Esophagus squamous epithelium (tissue), 5 donors: ENCODE measurements at places on chromosomes 6 and 20.

GRCh38 chr6:34202329-34203201, 34.1 kb upstream of the HMGA1 start:
- no peak overlapping the region for H3K4me3 ChIP-seq
- H3K27ac ChIP-seq: no peak overlapping the region
- no peaks in the 10 kb centered on the region for H3K27me3 ChIP-seq
- no peak for DNase-seq
- H3K36me3 ChIP-seq: no peaks in the 10 kb centered on the region

- no peak for DNase-seq
- no peaks in the 10 kb centered on the region for H3K27me3 ChIP-seq
- no peak overlapping the region for H3K27ac ChIP-seq
- H3K4me1 ChIP-seq: no peaks in the 10 kb centered on the region
These were observed 17.5 kb downstream of the EDEM2 start for GRCh38 chr20:35129647-35130069.

- H3K4me1 ChIP-seq: peaks cover 9% of the 10 kb centered on the region
- no peaks in the 10 kb centered on the region for H3K27me3 ChIP-seq
- H3K36me3 ChIP-seq: no peaks in the 10 kb centered on the region
These were observed at the start of gene CRIP3 for GRCh38 chr6:43308101-43308989. Gene CRIP3 (minus strand): TSS chr6:43308826. CDS start chr6:43308792, 34 bp downstream.

GRCh38 chr6:142881761-142882160, 63.2 kb downstream of the HIVEP2 start:
- H3K36me3 ChIP-seq: no peaks in the 10 kb centered on the region
- no peaks in the 10 kb centered on the region for H3K27me3 ChIP-seq
- no peak overlapping the region for H3K4me3 ChIP-seq
- DNase-seq: no peak
- H3K4me1 ChIP-seq: peaks cover 17% of the 10 kb centered on the region
- no peak overlapping the region for H3K27ac ChIP-seq

- no peak overlapping the region for H3K27ac ChIP-seq
- no peak overlapping the region for H3K4me3 ChIP-seq
- H3K36me3 ChIP-seq: peaks cover 5% of the 10 kb centered on the region
- peaks cover 7% of the 10 kb centered on the region for H3K4me1 ChIP-seq
These were observed 16.3 kb downstream of the CCDC167 start for GRCh38 chr6:37483252-37483901.

DNA sequence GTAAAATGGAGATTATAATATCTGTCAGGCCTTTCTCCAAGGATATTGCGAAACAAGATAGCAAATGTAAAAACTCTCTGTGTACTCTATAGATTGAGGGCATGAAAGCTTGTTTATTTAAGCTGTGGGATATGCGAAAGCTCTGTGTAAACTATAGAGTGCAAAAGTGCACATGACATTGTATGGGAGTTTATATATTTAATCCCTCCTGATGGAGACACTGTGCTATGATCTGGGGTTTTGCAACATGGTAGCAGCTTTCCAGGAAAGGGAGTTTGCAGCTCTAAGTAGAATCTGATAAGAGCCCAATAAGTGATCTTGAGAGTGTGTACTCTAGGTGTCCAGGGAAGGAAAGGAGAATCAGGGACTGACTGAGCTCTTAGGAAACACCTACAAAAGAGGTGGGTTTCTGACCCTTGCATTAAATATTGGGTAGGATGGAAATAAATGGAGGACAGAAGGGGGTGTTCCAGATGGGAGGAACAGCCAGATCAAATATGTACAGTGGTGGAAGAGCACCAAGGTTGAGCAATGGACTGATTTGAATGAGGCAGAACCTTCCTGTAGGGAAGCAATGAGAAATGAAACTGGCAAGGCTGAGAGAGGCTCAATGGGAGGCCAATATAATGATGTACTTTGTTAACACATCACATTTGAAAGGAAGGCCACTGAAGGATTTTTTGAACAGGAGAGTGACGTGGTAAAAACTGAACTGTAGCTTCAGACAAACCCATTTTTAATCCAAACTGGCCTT, 450.1 kb downstream of the GJA1 start:
- no peak for DNase-seq
- H3K27me3 ChIP-seq: no peaks in the 10 kb centered on the region
- H3K27ac ChIP-seq: no peak overlapping the region
- H3K4me1 ChIP-seq: no peaks in the 10 kb centered on the region
- H3K4me3 ChIP-seq: no peak overlapping the region

- H3K36me3 ChIP-seq: no peaks in the 10 kb centered on the region
- H3K4me3 ChIP-seq: peak within 1 kb of the TSS; percentile 65
- H3K27me3 ChIP-seq: no peaks in the 10 kb centered on the region
- peaks cover 14% of the 10 kb centered on the region for H3K4me1 ChIP-seq
These were observed at the start of gene PRR18 for GRCh38 chr6:166308033-166308768. Gene PRR18 (minus strand): TSS chr6:166308392. CDS start chr6:166308142, 250 bp downstream.

- DNase-seq: no peak
- no peaks in the 10 kb centered on the region for H3K27me3 ChIP-seq
- no peak overlapping the region for H3K27ac ChIP-seq
- H3K4me1 ChIP-seq: peaks cover 23% of the 10 kb centered on the region
- H3K4me3 ChIP-seq: no peak overlapping the region
These were observed 56.2 kb downstream of the AGPAT4 start for GRCh38 chr6:161217628-161218027.

DNA sequence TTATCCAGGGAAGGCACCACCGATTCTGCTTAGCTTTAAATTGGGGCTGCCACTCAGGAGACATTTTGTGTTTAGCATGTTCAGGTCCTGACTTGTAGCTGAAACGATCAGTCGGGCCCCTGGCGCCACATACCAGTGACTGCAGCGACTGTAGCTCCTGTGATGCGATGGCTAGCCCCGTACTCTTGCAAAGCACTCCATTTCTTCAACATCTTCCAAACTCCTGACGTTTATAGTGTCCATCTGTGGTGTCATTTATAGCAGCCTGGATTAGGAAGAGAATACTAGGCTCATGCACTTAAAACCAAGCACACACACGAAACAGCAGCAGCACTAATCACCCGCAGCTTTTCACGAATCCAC, 13.0 kb downstream of the POU3F2 start:
- no peak overlapping the region for H3K27ac ChIP-seq
- H3K27me3 ChIP-seq: peaks cover 30% of the 10 kb centered on the region
- H3K4me3 ChIP-seq: no peak overlapping the region
- DNase-seq: no peak

DNA sequence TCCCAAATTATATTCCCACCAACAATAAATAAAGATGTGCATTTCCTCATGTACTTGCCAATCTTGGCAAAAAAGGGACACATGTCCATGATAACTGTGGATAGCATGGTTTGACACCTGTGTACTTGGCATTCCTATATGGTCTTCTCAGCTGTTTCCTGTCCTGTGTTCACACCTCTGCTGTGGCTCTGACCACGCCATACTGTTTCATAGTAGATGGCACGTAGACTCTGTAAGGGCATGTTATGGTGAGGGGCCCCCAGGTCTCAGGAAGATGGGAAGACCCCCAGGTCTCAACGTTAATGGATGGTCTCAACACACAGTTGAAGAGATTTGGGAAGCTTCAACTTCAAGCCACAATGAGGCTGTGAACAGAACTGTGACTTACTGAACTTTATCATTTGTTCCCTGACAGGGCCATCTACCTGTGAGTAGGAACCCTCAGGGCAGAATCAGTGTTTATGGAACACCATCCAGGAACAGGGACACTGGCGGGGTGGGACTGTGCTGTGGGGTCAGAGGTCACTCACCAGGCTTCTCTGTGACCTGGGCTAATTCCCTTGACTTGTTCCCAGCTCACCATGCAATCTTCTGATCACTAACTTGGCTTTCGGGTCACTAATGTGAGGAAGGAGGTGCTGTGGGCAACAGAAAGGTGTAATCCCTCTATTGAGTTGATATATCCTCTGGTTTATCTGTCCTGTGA, 11.8 kb downstream of the ZBTB24 start:
- H3K4me3 ChIP-seq: no peak overlapping the region
- no peaks in the 10 kb centered on the region for H3K4me1 ChIP-seq
- no peaks in the 10 kb centered on the region for H3K27me3 ChIP-seq

- H3K27me3 ChIP-seq: no peaks in the 10 kb centered on the region
- H3K4me1 ChIP-seq: no peaks in the 10 kb centered on the region
- DNase-seq: no peak
These were observed 34.9 kb upstream of the TINAG start for GRCh38 chr6:54273214-54273820.

- DNase-seq: no peak
- no peak overlapping the region for H3K27ac ChIP-seq
- no peaks in the 10 kb centered on the region for H3K4me1 ChIP-seq
- no peaks in the 10 kb centered on the region for H3K36me3 ChIP-seq
- no peaks in the 10 kb centered on the region for H3K27me3 ChIP-seq
These were observed 21.3 kb downstream of the PRR18 start for GRCh38 chr6:166286839-166287271.

DNA sequence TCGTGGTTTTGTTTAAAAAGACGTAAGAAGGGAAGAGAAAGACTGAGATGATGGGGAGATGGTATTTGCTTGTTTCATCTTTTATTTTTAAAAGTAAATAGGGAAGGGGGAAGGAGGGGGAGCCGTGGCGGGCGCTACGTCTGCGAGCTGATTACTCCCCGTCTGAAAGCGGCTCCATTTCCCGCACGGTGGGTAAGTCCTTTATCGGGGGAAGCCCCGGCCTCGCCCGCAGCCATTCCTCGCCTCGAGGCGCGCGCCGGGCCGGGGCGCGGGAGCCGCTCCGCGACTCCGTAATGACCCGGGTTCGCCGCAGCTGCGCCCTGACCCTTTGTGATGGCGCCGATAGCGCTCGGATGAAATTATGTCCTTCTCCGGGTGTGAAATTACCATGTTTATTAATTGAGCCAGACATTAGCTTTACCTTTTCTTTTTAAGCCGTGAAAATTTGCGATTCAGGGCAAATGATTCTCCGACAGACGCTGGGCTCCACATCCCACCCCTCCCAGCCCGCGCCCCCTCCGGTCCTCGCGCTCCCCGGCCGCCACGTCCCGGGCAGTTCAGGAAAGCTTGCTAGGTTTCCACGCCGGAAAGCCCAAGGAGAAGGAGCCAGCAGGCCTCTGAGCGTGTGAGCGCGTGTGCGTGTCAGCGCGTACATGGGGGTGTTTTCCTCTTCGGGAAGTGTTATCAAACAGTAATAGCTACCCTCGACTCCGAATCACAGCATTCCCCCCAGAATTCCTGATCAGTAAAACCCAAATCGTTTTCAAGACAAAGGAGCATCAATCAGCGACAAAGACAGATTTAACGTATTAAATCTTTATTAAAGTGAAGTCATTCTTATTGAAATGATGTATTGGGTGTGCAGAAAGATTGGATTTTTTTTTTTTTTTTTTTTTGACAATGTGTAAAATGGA, 30.0 kb downstream of the TFAP2A start:
- H3K4me1 ChIP-seq: peaks cover 43% of the 10 kb centered on the region
- H3K36me3 ChIP-seq: no peaks in the 10 kb centered on the region
- no peak overlapping the region for H3K27ac ChIP-seq
- no peak for DNase-seq
- H3K27me3 ChIP-seq: peaks cover 14% of the 10 kb centered on the region

GRCh38 chr6:73817253-73817652, 121.2 kb downstream of the CD109 start:
- H3K27me3 ChIP-seq: no peaks in the 10 kb centered on the region
- no peak for DNase-seq
- no peaks in the 10 kb centered on the region for H3K4me1 ChIP-seq
- H3K27ac ChIP-seq: no peak overlapping the region
- no peak overlapping the region for H3K4me3 ChIP-seq
- H3K36me3 ChIP-seq: peaks cover 67% of the 10 kb centered on the region

- H3K36me3 ChIP-seq: peaks cover 13% of the 10 kb centered on the region
- no peak for DNase-seq
- no peak overlapping the region for H3K4me3 ChIP-seq
- no peaks in the 10 kb centered on the region for H3K4me1 ChIP-seq
These were observed 58.4 kb downstream of the EZR start for GRCh38 chr6:158760618-158761250.

DNA sequence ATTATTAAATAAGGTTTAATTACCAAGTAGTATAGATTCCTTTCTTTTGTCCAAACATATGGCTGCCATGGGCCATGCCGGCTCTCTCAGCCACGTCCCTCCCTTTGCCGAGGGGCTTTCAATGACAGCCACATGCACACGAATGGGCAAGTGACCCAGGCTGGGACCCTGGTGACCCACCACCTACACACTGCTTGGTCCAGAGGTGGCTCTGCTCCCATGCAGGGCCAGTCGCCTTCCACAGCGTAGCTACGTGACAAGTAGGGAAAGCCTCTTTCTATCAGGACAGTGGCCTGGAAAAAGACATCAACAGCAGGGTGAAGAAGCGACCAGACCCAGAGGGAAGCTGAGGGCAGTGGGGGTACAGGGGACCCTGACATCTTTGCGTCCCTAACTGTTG, 152.8 kb upstream of the CST7 start:
- no peak overlapping the region for H3K27ac ChIP-seq
- DNase-seq: no peak
- H3K4me3 ChIP-seq: no peak overlapping the region
- H3K4me1 ChIP-seq: no peaks in the 10 kb centered on the region
- H3K36me3 ChIP-seq: no peaks in the 10 kb centered on the region
